ENCODE measurements at places on chromosomes 2 and 18.

DNA sequence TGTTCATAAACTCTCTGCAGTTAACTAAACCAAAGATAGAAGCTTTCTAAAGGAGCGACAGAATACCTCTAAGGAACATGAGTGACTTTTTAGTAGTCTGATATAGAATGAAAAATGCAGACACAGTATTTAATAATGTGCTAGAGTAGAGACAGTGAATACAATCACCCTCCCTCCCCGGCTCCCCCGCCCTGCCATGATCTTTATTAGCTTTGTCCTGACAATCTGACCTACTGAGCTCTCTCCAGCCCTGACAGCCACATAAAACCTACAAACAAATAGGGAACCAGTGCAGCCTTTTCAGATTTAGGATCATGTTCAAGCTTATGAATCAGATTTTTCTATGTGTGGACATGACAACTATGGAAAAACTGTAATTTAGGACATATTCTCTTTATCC lies 777.6 kb upstream of the FANCL start:
- no peak for DNase-seq

- no peak for DNase-seq
Observed at GRCh38 chr2:198916548-198917080, 541.1 kb downstream of the SATB2 start.

- no peak for DNase-seq
Observed at GRCh38 chr2:118881490-118882129, 34.2 kb upstream of the EN1 start.

DNA sequence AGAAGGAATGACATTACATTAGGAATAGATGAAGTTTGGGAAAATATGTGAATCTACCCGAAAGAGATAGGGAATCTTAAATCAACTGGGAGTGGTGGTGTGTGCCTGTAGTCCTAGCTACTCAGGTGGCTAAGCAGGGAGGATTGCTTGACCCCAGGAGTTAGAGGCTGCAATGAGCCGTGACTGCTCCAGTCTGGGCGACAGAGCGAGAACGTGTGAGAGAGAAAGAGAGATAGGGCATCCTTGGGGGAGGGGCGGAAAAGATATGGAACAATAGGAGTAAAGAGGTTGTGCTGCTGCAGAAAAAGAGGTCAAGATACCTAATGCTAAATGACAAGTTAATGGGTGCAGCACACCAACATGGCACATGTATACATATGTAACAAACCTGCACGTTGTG lies 47.1 kb upstream of the ADAM23 start:
- no peak for DNase-seq

DNA sequence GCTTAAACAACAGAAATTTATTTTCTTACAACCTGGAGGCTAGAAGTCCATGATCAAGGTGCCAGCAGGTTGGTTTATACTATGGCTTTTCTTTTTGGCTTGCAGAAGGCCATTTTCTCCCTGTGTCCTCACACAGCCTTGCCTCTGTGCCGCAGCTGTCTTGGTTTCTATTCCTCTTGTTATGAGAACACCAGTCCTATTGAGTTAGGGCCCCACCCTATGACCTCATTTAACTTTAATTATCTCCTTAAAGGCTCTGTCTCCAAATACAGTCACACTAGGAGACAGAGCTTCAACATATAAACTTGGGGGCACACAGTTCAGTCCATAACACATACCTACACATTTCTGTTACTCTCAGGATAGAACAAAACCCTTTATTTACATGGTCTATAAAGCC lies 17.3 kb upstream of the RHOB start:
- no peak for DNase-seq

DNA sequence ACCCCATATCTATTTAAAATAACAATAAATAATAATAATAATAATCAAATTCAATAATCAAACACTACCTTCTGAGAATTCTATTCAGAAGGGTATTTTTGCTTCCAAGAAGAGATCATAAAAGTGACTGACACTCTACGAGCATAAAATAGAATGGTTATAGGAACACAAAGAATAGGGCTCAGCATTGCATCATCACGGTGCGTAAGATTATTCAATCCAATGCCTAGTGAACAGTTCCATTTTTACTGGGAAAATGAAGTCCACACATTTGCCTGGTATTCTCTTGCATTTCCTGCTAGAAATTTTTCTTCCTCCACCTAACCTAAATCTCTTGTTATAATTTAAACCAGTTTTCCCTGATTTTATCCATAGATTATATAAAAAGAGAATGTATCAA lies 55.8 kb downstream of the AP1S3 start:
- no peak for DNase-seq

All from fibroblast of gingiva (primary cell).